ENCODE measurements at places on chromosomes 1 and 21.

- DNase-seq, result no peak
Measured at GRCh38 chr1:20790785-20791184, 3.7 kb upstream of the HP1BP3 start.

DNA sequence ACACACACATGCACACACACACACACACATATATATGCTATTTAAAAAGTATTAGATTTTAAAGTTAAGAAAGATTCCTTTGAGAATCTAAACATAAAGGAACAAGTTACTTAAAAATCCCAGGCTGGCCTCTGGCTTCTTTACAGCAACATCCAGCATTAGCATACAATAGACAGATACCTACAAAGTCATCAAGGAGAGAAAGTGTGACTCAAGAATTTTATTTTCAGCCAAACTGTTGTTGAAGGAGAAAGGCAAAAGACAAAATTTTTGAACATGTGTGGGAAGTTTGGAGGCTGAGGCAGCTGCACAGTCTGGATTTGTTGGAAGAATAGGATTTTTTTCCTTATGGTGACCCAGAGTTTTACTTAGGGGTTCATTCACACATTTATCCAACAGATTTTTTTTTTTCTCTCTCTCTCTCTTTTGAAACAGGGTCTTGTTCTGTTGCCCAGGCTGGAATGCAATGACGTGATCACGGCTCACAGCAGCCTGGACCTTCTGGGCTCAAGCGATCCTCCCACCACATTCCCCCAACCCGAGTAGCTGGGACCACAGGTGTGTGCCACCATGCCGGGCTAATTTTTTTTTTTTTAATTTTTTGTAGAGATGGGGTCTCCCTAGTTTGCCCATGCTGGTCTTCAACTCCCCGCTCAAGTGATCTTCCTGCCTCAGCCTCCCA is 24.0 kb upstream of the SPOCD1 start:
- DNase-seq, result no peak

DNA sequence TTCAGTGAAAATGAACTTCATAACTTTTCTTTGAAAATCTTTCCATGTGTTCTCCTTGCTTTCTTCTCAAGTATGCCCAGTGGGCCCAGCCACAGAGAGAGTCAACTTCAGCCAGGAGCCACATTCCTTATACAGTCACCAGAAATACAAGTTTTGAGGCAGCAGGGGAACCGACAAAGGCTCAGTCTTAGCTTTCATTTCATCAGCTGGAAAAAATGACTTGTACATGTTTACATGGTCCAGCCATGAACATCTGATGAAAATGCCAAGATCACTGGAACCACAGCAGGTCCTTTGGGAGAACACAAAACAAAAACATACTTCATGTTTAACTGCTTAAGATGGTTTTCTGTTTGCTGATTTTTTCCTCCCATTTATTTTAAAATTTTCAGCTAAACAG is 72.5 kb downstream of the SYDE2 start:
- DNase-seq, result no peak

GRCh38 chr1:218364028-218364710 is 19.0 kb downstream of the TGFB2 start:
- no peak for DNase-seq

- no peak for DNase-seq
Measured at GRCh38 chr1:212247179-212247721, 38.0 kb upstream of the PPP2R5A start.

GRCh38 chr1:33049371-33049770 is 12.7 kb upstream of the AK2 start:
- DNase-seq, result no peak

DNA sequence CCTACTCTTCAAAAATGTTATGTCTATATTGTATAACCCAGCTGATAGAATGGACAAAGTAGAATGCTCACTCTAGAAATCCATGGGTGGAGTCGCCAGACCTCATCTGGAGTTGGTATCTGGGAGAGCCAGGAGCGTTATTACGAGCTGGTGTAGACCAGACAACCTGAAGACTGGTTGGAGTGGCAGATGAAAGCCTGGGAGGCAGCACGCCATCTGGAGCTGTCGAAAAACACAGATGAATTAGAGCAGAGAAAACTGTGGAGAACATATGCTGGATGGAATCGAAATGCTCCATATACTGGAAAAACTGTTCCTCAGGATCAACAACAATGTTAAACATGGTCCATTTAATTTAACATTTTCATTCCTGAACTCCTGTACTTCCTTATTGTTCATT is 333.6 kb downstream of the KCTD3 start:
- DNase-seq, result no peak

DNA sequence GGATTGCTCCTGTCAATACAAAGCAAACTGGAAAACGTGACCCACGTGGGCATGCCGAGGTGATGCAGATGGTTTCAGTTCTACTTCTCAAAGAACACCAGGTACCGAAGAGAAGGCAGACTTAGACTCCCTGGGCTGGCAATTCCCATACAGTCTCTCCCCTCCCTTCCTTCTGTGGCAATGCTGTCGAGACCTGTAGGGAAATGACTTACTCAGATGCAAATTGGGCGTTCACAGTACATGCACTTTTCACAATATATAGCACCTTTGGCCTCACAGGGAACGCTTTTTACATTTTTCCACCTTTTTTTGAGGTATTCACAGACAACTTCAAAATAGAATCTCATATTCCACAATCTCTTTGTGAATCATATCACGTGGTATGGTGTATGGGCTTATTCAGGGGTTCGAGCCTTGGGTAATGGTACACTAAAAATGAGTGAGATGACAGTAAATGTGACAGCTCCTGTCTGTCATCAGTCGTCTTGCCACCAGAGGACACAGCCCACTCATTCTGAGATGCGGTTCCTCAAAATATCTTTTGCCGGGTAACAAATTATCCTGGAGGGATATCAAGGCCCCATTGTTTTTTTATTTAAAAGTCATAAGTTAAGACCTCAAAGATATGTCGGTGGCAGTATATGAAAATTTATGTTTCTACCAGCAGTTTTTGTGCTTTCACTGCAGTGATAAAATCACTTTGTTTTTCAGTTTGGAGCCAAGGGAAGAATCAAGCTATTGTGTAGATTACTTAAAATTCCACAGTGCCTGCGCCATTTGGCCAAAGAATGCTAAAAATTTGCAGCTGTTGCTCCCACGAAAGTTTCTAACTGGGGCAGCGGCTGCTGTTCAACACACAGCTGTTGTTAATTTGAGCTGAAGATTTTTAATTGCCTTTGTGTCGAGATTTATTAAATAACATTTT is 168.4 kb downstream of the ZZZ3 start:
- DNase-seq, result no peak

DNA sequence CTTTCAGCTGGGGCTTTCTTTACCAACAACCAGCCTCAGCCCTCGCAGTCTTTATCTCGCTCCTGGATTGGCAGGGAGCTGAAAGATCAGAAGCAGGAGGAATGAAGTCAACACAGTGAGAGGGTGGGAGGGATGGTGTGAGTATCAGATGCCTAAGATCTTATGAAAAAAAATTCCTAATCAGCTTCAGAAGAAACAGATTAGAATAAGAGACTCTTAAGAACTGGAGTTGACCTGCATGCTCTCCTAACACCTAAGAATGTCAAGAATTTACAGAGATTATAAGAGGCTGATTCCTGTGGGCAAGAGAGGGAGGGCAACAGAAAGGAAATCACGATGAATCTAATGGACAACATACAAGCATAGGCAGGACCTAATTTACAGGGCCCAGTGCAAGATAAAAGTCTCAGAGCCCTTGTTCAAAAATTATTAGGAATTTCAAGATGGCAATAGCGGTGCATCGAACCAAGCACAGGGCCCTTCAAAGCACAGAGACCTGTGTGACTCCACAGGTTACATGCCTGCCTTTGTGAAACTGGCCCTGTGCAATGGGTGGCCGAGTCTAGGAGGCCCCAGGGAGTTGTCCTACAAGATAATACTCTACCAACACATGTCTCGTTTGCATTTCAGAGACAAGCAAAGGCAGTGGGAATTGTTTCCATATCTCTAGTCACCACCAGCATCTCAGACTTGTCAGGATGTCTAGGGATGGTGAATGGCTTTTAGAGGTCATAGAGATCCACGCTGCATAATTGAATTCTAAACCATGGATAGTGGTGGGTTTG is 65.3 kb upstream of the PPP2R5A start:
- DNase-seq, result no peak

GRCh38 chr21:41112740-41113692 is 54.9 kb upstream of the BACE2 start:
- DNase-seq, result no peak

DNA sequence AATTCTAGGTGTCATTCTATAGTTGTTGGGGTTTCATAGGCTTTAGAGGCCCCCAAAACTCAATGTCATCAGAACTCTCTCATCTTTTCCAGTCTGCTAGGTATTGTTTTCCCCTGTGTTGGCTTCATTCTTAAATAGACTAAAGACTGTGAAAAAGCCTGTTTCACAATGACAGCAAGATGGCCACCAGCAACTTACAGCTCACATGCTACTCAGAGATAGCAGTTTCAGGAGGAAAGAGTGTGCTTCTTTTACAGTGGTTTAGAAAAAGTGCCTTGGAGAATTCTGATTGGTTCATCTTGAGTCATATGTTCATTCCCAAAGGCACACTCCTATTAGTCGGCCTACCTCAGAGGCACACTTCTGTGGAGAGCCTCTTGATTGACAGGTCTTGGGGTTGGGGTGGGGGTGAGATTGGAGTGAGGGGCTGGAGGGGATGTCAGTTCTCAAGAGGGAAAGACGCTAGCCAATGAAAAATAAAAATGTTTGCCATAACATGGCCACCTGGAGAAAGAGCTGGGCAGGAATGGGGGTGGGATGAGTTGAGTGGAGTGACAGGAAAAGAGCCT is 8.5 kb downstream of the IL23R start:
- no peak for DNase-seq

DNA sequence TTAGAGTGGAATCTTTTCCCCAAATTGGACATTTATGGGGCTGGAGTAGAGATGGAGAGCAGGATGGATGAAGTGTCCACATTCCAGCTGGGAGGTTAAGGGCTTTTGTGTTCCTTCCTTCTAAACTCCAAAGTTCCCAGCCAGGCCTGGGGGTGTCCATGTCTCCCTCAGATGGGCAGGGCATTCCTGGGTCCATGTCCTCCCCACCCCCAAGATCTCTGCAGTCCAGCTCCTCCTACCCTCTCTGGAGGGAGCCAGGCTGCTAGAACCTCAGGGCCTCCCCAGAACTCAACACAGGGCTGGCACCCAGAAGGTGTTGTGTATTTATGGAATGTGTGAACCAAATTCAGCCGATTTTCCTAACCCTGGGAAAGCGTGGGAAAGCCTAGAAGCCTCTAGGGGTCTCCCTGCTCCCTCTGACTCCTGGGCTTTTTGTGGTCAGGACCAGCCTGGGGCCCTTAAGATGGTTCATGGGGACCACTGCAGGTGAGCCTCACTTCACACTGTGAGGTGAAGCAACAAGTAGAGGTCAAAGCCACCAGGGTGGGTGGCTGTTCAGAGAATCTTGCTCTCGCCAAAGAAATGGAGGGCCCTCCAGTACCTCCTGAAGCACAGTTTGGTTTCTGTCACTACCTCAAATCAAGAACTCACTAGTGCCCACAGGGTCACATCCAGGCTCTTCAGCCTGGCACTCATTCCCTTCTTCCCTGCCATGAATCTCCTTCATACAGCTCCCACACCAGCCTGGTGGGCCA is 54.8 kb downstream of the GLIS1 start:
- DNase-seq, result no peak

- no peak for DNase-seq
Measured at GRCh38 chr21:31184876-31185275, 146.6 kb upstream of the KRTAP19-8 start.

GRCh38 chr21:15058854-15059263 is 5.9 kb downstream of the NRIP1 start:
- DNase-seq, result no peak

DNA sequence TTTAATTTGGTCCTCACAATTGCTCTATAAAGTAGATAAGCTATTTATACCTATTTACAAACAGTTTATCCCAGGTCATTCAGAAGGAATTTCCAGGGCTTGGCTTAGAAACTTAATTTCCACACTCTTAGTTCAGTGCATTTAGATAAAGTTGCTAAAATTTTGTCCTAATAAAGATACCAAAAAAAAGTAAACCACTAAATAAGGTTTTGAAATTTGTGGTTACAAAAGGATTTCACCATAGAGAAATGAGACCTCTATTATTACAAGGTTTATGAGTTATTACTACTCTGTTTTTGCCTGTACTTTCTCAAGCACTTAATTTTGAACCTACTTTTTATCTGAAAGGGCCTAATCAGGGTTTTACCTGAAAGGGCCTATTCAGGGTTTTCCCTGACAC is 22.4 kb downstream of the PTPN22 start:
- no peak for DNase-seq

- no peak for DNase-seq
Measured at GRCh38 chr1:167463875-167464575, 54.3 kb downstream of the CD247 start.

DNA sequence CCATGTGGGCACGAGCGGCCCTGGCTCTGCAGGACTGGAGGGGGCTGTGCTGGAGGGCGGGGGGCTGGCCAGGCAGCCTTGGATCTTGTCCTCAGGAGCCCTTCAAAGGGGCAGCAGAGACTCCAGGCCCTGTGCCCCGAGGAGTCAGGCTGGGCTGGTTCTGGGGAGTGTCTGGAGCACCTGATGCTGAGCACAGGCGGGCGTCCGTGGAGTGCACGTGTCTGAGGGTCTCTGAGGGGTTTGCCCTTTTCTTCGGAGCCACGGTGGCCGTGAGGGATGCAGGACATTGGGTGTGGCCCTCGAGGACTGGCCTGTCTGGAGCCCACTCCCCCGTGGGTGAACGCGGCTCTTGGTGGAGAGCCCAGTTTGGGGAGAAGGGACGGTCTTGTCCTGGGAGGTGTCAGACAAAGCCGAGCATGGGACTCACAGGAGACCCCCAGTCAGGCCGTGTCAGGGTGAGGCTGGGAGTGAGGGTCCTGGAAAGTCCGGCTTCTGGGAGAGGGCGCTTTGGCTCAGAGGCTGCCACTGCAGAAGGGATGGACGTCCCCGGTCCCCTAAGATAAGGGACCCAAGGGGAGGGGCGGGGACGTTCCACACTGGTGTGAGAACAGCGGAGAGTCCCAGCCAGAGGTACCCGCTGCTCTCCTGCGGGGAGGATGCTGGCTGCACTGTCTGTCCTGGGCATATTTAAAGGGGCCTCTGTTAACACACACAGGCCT is 60.8 kb downstream of the COL18A1 start:
- DNase-seq, result no peak

- no peak for DNase-seq
Measured at GRCh38 chr1:64107118-64107519, 96.3 kb upstream of the UBE2U start.

DNA sequence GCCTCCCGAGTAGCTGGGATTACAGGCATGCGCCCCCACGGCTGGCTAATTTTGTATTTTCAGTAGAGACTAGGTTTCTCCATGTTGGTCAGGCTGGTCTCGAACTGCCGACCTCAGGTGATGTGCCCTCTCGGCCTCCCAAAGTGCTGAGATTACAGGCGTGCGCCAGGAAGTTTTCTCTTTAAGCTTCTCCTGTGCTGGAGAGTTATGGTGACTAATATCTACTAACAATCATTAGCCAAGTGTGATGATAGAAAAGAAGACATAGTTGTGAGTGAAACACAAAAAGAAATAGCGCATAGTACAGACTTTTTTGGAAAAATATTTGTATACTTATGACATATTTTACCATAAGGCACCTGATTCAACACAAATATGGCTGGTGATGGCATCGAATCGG is 56.5 kb downstream of the SETD4 start:
- no peak for DNase-seq

- no peak for DNase-seq
Measured at GRCh38 chr1:56575865-56576264, 3.5 kb downstream of the PLPP3 start.
